ENCODE measurements at places on chromosomes 1 and 21.
A peak's percentile ranks its signal among the peaks of the same experiment; 100 is the strongest.

DNA sequence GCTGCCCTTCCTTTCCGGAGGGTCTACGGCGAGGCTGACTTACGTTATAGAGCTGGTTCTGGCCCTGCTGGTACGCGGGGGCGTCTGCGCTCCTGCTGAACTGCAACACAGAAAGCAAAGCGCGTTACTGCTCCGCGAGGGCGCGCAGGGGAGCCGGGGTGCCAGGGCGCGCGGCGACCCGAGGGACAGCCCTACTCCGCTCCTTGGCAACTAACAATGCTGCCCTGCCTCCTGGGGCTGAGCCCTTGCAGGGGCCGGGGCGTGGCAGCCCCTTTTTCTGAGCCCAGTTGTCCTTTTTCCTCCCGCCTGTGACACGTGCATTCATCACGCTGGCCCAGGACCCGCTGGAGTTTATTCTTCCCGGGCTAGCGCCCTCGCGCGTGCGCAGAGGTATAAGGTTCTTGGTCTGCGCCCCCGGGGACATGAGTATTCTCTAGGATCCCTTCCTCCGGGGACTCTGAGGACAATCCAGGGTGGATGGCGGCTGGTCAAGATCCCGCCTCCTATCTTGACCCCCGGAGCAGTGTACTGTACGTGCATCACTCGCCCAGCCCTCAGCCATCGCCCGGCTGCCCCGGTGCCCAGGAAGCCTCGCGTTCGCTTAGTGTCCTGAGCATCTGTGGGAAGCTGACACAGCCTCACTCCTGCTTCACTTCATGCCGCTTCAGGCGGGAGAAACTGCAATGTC lies 78.9 kb downstream of the CD247 start:
- peak; percentile 69 for DNase-seq

DNA sequence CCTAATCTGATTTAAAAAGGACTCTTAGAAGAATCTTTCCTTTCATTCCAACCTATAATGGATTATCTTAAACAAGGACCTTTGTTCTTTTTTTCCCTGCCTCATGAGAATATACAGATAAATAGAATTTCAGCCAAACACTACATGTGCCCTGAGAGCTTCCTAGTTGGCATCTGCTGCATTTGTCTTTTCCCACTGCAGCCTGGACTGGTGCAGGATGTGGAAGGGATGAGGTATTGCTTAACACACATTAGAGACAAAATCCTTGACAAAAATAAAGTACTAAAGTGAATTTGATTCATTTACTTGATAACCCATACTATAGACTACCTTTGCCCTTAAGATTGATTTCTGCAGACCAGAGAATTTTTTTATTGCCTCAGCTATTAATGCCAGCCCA lies 59.5 kb downstream of the PALMD start:
- DNase-seq: no peak

DNA sequence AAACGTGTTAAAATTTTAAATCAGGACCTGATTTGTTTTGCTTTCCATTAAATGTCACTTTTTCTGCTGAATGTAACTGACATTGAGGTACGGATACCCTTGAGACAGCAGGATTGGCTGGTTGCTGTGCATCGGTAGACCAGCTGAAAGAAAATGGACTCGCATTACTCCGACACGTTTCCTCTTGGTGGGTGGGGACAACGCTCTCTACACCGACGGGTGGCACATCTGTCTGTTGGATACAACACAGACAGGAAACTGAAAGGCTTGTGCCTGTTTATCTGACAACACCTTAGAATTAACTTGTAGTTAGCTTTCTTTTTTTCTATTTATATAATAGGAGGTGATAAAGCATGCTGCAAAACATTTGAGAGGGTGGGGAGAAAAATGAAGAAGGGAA lies 19.4 kb downstream of the PRPF38A start:
- no peak for DNase-seq

- DNase-seq: no peak
Measured at GRCh38 chr1:20399606-20400180, 86.3 kb downstream of the CAMK2N1 start.

- DNase-seq: no peak
Measured at GRCh38 chr1:87717157-87717670, 388.5 kb downstream of the LMO4 start.

GRCh38 chr1:151145304-151146071 lies 943 bp downstream of the SEMA6C start:
- peak; percentile 47 for DNase-seq

DNA sequence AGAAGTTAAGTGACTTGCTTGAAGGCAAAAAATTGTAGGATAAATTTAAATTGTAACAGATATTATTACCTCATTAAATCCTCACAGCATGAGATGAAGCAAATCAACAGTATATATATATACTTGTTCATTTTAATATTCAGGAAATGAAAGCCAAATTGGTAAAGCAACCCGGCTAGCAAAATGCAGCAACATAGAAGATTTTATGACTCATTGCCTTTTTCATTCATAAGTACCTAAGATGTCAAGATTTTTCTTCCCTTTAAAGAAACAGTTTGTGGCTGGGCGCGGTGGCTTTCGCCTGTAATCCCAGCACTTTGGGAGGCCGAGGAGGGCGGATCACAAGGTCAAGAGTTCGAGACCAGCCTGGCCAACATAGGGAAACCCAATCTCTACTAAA lies 190.5 kb upstream of the NRIP1 start:
- no peak for DNase-seq

DNA sequence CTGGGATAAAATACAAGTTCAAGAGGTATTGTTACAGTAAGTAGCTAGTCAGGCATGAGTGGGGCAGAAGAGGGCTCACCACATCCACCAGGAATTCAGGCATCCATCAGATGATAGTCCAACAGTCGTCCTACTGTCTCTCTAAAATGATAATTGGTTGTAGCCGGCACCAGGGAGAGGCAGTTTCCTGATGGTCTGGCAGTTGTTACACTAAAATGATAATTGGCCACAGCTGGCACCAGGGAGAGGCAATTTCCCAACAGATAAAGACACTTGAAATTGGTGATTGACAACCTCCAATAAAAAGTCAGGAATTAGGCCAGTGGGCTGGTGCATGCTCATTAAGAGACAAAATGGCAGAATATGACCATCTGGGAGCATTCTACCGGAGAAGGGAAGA lies 545.8 kb downstream of the AMY1C start:
- no peak for DNase-seq

DNA sequence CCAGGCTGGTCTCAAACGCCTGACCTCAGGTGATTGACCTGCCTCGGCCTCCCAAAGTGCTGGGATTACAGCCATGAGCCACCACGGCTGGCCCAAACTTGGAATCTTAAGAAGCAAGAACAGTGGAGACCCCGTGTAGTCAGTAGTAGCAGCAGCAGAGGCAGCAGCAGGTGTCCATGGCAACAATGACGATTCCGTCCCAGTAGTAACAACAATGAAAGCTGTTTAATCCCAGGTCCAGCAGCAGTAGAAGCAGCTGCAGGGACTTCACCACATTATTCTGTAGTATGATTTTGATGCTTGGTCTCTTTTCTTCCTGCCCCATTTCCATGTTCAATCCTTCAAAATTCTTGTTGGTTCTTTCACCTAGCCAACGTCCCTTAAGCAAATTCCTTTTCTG lies 69.6 kb upstream of the KCTD3 start:
- DNase-seq: no peak

All from astrocyte of the hippocampus (primary cell).